GM13976 (cell line): ENCODE measurements at places on chromosomes 1 and 21.

DNA sequence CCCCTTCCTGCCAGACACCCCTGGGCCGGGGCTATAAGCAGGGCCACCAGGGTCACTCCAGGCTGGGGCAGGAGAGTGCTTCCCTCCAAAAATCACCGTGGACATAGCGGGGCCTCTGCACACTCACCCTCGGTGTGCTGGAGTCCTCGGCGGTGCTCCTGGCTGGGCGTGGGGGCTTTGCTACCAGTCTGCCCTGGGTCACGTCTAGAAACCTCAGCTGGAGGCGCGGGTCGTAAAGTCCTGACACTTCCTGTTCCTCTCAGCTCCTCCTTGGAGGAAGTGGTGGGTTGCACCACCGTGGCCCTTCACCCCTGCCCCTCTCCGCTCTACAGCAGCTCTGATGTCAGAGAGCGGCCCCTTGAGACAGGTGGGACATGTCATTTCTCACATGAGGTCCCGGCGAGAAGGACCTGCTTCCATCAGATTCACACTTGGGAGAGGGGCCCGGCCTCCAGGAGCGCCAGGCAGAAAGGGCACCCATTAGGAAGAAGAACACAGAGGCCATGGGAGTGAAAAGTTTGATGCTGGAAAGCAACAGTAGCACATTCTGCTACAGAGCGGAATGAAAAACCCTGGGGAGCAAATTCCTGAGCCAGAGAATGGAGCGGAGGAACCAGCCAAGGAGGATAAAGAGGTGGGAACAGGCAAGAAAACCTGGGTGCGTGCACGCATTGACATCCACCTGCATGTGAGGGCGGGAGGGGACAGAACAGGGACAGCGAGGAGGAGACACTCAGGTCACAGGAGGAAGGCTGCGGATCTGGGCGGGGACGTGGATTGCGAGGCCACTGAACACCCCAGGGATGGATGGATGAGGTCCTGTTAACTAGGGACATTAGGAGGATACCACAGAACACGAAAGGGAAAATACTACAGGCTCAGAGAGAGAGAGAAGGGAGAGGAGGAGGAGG is at the start of gene ITGB2:
Gene ITGB2 (minus strand): TSS at position 206 of the 911 bp plus-strand sequence. CDS start 10,117 bp downstream, outside the sequence.
- DNase-seq, result peak; percentile 78

DNA sequence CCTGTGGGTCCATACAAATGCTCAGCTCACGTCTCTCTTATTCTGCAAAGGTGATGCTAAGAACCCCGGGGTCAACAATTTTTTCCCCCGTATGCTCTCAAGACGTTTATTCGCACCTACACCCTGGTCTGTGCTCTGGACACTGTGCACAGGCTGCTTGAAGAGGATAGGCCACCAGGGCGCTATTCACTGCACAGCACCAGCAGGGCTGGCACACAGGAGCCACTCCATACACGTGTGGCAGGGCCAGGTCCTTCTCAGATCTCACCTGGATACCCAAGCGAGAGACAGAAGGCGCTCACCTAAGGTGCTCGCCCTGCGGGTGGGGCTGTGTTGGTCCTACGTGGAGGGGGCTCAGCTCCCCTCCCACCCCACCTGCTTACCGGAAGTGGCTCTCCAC is 16.7 kb downstream of the TMEM63A start:
- no peak for DNase-seq

- no peak for DNase-seq
These were observed 6.3 kb upstream of the POU3F1 start for GRCh38 chr1:38052750-38053415.

DNA sequence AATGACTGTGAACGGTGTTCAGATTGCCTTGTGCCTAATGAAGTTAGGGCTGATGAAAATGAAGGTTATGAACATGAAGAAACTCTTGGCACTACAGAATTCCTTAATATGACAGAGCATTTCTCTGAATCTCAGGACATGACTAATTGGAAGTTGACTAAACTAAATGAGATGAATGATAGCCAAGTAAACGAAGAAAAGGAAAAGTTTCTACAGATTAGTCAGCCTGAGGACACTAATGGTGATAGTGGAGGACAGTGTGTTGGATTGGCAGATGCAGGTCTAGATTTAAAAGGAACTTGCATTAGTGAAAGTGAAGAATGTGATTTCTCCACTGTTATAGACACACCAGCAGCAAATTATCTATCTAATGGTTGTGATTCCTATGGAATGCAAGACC is 96.6 kb downstream of the ZFYVE9 start:
- no peak for DNase-seq

- DNase-seq, result no peak
These were observed 8.2 kb upstream of the TNFRSF25 start for GRCh38 chr1:6473974-6474814.

DNA sequence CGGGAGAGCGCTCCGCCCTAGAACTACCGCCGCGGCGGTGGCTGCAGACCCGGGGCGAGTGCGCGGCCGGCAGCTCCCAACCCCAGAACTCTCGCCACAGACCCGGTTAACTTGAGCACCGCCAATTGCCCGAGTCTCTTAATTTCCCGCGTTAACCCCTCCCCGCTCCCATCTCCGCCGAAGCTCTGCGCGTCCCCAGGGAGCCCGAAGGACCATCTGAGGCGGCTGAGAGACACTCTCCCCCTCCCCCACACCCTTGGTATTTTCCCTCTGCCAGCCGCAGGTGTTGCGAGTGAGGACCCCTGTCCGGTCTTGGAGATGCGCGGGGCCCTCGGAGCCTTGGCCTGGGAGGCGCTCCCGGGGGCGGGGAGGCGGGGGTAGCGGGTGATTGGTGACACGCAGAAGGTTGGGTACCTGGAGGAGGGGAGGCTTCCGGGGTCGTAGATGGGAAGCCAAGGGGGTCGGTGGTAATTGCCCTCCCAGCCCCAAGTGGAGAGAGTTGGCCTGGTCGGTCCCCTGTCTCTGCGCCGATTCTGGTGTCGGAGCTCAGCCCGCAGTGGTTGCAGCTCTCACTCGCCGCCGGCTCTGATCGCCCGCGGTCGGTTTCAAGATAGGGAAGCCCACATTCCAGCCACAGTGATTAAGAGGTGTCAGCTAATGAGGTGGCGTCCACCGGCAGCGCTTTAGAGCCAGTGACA is 858 bp upstream of the SUSD4 start:
- peak; percentile 32 for DNase-seq

DNA sequence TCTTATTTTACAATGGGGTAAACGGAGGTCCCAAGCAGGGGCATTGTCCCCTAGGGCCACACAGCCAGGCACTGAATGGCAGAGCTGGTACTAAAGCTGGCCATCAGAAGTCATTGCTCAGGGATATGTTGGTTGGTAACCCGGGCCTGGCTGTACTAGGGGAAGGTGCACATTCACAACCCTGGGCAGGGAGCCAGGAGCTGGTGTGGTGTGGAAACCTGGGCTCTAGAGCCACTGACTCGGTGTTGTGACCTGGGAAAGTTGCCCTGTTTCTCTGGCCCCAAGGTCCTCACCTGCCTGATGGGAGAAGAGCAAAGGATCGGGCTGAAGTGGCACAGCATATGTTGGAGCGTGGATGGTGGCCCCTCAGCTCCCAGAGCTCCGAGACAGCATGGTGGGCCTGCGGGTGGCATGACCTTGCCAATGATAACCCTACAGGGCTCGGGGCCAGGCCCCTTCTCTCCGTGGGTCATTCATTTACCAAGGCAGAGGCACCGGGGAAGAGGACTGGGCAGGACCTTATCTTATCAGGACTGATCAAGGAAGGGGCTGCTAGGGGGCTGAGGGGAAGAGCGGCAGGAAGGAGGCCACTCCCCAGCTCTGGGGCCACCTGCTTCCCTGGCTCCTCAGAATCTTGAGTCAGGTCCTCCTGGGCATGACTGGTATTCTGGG is 274.1 kb downstream of the TRABD2B start:
- DNase-seq, result no peak

DNA sequence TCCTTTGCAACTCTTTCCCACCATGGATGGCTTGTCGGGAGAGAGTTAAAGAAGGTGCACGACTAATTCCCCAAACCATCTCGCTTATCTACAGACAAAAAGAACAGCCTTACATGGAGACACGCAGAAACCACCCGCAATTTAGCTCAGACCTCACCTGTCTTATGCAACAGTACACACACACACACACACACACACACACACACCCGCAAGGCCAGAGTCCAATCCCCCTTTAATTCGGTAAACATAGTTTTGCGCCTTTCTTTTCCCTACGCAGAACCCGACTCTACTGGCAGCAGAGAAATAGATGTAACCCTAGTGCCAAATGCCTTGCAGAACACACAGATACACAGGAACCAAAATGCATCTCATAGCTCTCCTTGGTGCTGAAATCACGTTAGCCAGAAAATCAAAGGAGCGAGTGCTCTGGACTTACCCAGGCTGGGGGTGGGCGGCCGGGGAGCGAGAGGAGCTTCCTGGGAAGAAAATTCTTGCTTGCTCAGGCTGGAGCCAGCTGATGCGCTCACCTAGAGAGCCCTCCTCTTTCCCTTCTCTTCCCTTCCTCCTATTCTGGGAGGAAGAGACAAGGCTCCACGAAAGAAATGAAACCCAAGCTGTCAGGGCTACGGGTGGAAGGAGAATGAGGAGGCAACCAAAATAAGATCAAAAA is 470 bp downstream of the TNR start:
- no peak for DNase-seq

- DNase-seq, result no peak
These were observed 7.4 kb downstream of the PNRC2 start for GRCh38 chr1:23966973-23967493.

- peak; percentile 81 for DNase-seq
These were observed 54.1 kb downstream of the LDLRAD2 start for GRCh38 chr1:21865943-21866706.

DNA sequence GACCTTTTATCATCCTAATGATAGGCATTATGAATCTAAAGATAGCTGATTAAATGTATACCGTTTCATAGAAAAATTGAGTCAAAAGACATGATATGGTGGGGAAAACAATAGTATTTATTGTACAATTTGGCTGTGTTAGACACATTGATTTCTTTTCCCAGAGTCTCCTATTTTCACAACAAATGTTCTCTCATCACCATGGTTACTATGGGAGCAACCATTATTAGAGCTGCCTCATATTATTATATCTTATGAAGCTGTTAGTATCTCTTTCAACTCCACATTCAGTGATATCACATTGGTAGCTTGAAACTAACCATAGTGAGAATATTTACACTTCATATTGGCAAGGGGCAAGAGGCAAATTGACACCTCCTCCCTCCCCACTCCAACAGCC is 10.7 kb upstream of the CTH start:
- no peak for DNase-seq

- no peak for DNase-seq
These were observed 11.7 kb downstream of the C1orf94 start for GRCh38 chr1:34188418-34188817.

DNA sequence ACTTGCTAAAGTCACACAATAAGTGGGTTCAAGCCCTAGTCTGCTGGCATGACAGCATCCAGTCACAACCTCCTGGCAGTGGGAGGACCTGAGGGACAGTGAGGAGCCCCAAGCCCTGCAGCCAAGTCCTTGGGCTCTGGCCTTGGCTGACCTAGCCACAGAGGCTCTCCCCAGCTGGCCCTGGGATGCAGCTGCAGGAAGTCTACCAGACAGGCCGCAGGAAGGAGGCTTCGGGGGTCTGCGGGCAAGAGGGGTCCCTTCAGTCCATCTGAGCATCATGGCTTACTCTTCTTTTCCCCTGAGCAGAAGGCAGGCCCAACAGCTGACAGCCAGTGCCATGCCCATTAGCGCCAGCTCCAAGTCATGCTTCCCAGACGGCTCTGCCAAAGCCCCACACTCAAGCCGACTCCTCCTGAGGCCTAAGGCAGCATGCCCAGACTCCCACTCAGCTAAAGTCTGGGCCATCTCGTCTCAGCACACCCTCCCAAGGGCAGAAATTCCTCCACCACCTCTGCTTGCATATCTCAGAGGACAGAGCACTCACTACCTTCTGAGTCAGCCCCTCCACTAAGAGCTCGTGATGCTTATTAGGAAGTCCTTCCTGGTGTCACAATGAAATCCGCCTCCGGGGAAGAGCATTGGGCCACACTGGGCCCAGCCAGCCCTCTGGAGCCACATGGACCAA is 20.1 kb downstream of the SLC1A7 start:
- DNase-seq, result no peak

GRCh38 chr1:28266920-28267322 is 7.6 kb downstream of the SESN2 start:
- no peak for DNase-seq

DNA sequence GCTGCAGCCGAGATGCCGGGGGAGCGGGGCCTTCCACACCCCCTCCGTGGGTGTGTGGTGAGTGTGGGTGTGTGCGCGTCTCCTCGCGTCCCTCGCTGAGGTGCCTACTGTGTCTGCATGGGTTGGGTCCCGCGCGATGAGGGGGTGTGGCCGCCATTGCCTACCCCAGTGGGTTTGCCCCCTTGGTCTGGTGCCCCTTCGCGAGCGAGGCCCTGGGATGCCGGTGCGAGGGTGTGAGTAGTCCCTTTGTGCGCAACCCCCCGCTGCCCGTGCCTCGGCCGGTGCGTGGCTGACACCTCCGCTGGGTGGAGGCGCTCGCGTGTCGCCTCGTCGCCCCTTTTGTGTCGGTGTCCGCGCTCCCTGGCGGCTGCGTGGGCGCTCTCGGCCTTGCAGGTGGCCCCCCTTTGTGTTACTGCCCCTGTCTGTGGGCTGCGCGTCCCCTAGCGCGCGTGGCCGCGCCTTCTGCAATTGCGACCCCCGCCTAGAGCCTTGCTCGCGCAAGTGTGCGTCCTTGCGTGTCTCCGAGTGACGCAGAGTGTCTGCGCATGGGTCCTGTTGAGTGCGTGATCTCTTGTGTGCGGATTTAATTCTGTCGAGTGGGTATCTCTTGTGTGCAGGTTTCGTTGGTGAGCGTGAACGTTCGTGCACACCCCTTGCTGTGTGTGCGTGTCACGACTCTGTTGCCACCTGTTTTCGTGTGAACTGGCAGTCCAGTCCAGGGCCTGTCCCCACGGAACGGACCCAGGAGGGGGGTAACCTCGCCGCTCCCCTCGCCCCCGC is 553 bp downstream of the TTC3 start:
- peak; percentile 52 for DNase-seq

DNA sequence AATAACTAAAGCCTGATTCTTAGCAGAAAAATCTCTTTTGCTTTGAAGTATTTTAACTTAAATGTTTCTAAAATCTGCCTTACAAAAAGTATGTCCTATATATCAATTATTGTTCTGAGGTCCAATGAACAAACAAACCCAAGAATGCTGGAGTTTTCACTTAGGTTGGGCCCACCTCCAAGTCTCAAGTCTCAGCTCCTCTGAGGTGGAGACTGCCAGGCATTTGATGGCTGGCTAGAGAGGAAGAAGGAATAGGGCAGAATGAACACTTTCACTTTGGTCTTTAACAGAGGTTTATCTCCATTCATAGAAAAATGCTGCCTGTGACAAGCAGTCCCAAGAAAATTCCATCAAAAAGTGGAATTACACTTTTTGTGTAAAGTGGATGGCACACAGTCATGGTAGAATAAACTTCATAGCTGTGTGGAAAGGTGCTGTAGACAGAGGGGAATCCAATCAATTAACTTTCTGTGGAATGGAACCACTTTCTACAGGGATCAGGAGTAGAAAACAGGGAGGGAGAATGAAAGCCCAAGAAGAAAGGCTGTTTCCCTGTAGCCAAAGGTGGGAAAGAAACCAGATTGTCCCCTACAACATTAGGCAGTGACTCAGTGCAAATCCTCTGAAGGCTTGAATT is 349.4 kb upstream of the RUNX1 start:
- DNase-seq, result no peak
